Muscle of leg (tissue), 16 donors: ENCODE measurements at places on chromosomes 11 and 22. TPM values are rescaled to one million over a fixed set of nuclear protein-coding genes. Genes with fewer than 3 reads are reported as not detected.

DNA sequence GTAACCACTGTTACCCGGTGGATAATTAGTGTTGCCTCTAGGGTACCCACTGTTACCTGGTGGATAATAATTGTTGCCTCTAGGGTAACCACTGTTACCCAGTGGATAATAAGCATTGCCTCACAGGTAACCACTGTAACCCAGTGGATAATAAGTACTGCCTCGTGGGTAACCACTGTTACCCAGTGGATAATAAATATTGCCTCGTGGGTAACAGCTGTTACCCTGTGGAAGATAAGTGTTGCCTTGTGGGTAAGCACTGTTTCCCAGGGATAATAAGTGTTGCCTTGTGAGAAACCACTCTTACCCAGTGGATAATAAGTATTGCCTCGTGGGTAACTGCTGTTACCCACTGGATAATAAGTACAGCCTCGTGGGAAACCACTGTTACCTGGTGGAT, 9.3 kb upstream of the NXPE4 start:
- no peak for DNase-seq

- no peak for DNase-seq
Measured at GRCh38 chr11:44397586-44398178, 87.7 kb upstream of the ALX4 start.

The PRG3 gene
- 0.22 TPM for total RNA-seq

- no peak for DNase-seq
Measured at GRCh38 chr22:47172771-47173534, 410.5 kb downstream of the TBC1D22A start.

DNA sequence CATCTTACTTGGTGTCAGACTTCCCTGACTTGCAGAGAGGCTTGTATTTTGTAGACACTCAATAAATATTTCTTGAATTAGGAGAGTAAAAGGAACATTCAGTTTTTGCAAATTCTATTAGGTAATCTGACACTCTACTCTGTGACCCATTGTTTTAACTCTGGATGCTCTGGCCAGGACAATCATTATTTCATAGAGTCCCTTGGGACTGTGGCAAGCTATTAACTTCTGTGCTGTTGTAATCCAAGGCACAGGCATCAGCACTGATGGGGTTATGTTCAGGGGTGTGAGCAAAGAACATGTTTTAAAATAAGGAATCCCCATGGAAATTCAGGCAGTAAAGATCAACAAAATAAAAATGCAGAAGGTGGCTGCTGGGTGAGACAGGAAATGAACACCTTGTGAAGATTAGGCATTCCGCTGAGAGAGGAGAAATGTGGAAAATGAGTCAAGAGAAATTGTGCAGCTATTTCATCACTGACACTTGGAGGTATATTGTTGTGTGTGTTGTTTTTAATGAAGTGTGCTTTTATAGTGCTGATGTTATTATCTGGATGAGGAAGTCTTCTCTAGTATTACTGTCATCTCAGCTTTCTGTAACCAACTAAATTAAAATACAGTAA, 175.2 kb downstream of the WNT11 start:
- DNase-seq: peak; percentile 44

The KRTAP5-1 gene
- not detected for total RNA-seq

- no peak for DNase-seq
Measured at GRCh38 chr11:3220101-3220500, 1.5 kb upstream of the MRGPRG start.

The SLC17A6 gene
- not detected for total RNA-seq

GRCh38 chr11:12008790-12009616, 577 bp upstream of the DKK3 start:
- peak; percentile 72 for DNase-seq

DNA sequence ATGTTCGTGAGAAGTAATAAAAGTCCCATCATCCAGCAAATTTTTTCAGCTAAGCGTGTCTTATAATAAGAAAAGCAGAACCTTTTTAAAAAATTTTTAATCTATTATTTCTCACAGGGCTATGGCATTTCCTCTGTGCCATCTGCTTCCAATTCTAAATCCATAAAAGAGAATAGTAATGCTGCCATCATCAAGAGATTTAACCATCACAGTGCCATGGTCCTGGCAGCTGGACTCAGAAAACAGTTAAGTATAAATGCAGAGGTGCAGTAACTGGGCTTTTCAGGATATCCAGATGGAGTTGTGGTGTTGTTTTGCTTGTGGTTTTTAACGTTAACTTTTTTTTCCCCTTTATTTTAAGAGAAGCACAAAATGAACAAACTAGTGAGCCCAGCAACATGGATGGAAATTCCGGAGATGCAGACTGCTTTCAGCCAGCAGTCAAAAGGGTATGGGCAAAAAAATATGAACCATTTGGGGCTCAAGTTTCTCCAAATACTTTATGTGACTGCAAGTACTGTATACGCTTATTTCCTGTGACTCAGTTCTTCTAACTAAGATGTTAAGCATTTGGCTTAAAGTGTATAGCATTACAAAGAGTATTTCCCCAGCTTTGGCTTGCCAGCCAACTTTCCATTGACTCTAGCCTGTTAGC, 25.2 kb downstream of the GTF2H1 start:
- peak; percentile 39 for DNase-seq

- DNase-seq: no peak
Measured at GRCh38 chr11:67588136-67588503, 4.5 kb downstream of the GSTP1 start.

The TENM4 gene
- total RNA-seq: 11.8 TPM

DNA sequence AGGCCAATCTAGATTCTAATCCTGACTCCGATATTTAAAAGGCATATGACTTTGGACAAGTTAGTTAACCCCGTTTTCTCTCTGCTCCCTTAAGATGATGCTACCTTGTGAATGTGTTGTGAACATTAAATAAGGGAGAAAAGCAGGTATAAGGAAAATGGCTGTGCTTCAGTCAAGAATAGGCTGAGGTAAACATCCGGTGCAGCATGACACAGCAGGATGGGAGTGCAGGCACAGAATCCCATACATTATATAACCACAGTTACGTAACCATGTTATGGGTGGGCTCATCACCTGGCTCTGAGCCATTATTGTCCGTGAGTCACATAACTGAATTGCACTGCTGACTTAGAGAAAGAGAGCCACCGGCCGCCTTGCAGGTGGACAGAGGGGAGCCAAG, 382.2 kb upstream of the ANO5 start:
- no peak for DNase-seq

- no peak for DNase-seq
Measured at GRCh38 chr11:64220271-64220670, 5.7 kb downstream of the TRPT1 start.

GRCh38 chr22:41722496-41722895, 23.2 kb downstream of the MEI1 start:
- DNase-seq: no peak

The PGR gene
- total RNA-seq: under 0.01 TPM

The KREMEN1 gene
- 44.9 TPM for total RNA-seq

The OR52E8 gene
- not detected for total RNA-seq

GRCh38 chr22:46855681-46856080, 93.2 kb downstream of the TBC1D22A start:
- DNase-seq: no peak

- no peak for DNase-seq
Measured at GRCh38 chr11:66142370-66143263, 72.5 kb downstream of the PACS1 start.

The PANX3 gene
- total RNA-seq: 0.04 TPM

GRCh38 chr11:64067230-64067993, 31.7 kb downstream of the FLRT1 start:
- DNase-seq: no peak

The SERPIND1 gene
- 0.09 TPM for total RNA-seq

DNA sequence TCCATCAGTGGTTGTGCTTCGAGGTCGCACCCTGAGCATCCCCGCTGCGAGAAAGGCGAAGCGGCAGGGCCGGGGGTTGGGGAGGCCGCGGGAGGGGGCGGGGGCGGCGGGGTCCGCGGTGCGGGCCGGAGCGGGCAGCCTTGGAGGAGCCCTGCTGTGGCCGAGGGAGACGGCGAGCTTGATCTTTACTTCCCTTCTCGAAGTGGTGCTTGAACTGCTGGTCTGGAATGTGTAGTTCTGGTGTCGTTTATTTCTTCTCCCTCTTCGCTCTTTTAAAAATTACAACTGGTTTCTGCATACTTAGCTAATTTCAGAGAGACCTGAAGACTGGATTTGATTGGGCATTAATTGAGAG, 1.1 kb downstream of the APLP2 start:
- peak; percentile 49 for DNase-seq

The VPS11 gene
- 19.9 TPM for total RNA-seq

The GGTLC2 gene
- total RNA-seq: not detected
